ENCODE measurements at places on chromosomes 6 and 20.

DNA sequence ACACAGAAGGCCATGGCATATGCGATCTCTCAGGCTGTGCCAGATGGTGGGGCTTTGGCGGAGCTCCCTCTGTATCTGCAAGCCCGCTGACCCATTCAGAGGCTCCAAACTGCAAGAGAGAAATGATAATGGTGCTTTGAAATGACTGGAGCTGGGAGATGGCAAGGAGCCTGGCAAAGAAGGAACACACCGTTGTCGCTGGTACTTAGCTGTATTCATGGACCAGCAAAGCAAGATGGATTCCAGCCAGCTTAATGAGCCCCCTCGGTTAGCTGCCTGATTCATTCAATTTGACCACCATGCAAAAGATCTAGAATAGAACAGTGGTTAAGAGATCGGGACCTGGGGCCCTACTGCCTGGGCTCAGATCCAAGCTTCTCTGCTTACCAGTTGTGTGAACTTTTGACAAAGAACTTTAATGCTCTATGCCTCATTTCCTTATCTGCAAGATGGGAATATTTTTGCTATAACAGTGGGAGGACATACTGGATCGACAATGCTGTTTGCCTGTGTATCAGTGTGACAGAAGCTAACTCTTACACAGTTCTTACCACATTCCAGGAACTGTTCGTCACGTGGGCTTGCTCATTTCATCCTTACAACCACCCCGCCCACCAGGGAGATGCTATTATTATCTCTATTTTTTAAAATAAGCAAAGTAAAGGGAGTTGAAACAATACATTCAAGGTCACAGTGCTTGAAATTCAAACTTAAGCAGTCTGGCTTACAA is 317.8 kb upstream of the SULF2 start:
- no peak for DNase-seq

DNA sequence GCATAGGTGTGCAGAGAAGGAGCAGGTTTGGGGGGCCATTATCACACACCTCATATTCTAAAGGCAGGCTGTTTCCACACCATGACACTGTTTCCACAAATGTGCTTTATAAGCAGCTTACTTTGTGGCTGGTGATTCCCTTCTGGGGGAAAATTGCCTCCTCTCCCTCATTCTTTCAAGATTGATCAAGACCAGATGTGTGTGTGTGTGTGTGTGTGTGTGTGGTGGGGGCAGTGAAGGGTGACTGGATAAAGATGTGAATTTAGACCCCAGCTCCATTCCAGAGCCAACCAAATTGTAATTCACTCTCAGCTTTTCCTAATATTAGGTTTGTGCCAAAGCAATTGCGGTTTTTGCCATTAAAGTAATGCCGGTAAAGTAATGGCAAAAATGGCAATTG is 45.6 kb downstream of the EDN3 start:
- no peak for DNase-seq

DNA sequence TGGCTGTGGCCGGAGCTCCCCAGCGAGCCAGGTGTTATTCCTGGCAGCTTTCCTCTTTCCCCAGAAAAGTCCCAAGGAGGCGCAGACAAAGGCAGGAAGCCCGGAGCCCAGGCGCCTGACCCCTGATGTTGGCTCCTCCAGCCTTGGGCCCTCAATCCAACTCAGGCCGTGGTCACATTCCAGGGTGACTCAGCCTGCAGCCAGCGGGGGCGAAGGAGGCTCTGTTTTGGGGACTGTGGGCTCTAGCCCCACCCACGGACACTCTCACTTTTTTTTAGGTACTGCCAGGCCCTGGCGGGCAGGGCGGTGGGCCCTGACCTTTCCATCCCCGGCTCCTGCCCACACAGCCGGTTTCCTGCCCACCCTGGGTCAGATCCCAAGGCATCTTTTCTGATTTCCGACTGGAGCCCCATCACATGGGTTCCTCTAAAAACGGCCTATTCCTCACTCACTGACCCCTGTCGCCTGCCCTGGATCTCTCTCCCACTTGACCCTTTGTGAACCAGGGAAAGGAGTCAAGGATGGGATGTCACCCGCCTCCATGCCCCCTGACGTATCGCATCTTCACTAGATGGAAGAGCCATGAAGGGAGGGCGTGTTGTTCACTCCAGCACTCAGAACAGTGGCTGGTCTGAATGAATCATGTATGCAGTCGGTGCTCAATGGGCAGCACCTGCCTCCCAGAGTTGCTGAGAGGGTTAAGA is 5.5 kb downstream of the PTGIS start:
- no peak for DNase-seq

- no peak for DNase-seq
These were observed 55.9 kb downstream of the COL11A2 start for GRCh38 chr6:33136310-33136900.

GRCh38 chr20:20933142-20933958 is 172.8 kb downstream of the LINC00237 start:
- DNase-seq = no peak

DNA sequence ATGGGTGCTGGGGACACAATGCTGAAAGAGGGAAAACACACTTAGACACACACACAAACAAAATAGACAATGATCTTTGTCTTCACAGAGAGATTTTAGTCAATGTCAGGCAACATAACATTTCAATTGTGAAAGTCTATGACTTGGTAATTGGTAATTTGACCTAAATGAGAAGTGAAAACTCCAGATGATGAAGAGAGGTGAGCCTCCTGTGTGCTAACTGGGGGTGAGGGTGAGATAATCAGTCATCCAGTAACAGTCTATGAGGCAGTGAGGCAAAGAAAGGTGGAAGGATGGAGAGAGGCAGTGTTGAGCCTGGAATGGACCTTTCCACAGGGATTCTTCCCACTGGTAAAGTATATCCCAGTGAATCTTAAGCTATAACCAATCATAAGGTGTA is 744.2 kb downstream of the MAFB start:
- DNase-seq = no peak

DNA sequence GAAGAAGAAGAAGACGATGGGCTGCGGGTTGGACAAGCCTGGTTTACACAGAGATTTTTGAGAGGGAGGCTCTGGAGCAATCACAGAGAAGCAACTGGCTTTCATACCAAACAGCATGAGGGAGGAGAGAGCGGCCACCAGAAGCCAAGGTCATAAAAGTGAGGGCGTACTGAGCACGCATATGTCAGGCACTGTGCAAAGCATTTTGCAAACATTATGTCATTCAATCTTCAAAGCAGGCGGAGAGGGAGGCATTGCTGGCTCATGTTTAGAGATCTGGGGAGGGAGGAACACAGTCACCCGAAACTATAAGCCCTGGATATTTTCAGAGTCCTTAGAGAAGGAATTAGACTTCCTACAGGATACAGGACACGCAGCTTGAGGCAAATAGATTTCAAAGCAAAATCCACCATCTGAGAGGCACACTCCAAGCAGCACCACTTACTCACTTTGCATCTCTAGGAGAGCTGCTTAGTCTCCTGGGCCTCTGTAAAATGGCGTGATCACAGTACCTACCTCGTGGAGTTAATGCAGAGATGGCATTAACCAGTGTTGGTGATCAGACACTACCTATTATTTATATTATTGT is 24.6 kb downstream of the RAMACL start:
- no peak for DNase-seq

DNA sequence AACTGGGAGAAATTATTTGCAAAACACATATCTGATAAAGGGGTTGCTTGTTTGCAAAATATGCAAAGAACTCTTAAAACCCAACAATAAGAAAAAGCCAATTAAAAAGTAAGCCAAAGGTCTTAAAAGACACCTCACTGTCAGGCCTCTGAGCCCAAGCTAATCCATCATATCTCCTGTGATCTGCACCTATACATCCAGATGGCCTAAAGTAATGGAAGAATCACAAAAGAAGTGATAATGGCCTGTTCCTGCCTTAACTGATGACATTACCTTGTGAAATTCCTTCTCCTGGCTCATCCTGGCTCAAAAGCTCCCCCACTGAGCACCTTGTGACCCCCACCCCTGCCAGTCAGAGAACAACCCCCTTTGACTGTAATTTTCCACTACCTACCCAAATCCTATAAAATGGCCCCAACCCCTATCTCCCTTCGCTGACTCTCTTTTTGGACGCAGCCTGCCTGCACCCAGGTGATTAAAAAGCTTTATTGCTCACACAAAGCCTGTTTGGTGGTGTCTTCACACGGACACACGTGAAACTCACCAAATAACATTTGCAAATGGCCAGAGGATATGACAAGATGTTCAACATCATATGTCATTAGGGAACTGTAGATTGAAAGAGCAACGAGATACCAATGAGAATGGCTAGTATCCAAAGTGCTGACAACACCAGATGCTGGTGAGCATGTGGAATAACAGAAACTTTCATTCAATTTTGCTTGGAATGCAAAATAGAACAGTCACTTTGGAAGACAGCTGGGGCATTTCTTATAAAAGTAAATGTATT is 565.0 kb upstream of the ADGRB3 start:
- DNase-seq = no peak

GRCh38 chr20:23634985-23635767 is 2.6 kb downstream of the CST3 start:
- no peak for DNase-seq

- DNase-seq = no peak
These were observed 52.0 kb upstream of the MTHFD1L start for GRCh38 chr6:150813319-150813992.

DNA sequence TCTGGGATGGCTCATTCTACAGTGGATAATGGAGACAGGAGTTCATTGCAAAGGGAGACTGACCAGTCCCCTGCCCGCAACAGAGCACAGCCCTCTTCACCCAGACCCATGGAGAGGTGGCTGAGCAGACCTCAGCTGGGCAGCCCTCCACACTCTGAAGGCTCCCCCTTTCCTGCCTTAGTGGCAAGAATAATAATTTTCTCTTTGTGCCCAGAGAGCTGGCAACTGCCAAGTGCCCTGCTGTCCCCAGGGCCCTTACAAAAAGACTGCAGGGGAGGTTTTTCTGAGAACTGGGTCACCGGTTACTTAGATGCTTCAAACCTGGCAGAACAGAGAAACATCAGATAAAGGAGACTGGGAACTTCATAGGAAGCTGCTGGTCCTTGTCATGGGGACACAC is 35.4 kb upstream of the ZNFX1 start:
- peak; percentile 65 for DNase-seq

DNA sequence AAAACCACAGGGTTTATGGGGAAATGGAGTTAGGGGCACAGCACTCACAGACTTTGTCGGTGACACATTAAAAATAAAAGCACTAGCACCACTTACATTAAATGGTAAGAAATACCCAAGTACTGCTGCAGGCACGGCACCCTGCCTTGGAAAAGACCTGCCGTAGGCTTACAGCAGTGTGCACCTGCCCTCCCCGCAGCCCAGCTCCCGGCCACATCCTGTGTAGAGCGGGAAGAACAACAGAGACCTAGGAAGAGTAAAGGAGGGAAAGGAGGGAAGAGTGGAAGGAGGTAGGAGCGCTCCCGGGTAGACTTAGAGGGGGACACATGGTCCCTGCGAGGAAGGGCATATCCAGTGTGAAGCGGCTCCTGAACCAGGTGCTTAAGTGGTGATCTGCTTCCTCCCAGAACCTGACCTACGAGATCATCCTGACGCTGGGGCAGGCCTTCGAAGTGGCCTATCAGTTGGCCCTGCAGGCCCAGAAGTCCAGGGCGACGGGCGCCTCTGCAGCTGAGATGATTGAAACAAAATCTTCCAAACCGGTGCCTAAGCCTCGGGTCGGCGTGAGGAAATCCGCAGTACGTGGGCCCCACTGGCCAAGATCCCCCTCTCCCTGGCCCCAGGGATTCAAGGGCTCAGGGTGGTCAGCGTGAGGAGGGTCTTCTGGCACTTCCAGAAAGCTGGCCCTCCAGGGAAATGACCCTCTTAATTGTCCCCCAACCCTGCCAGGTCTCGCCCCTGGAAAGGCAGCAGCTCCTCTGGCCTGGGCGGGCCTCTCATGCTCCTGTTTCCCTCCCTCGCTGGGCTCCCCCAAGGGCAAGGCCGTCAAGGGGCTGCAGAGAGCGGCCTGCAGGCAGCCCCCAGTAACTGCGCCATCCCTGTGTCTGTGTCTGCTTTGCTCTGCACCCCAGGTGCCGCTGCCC is 55.5 kb downstream of the TCP11 start:
- DNase-seq = no peak

- no peak for DNase-seq
These were observed 938.6 kb downstream of the C6orf118 start for GRCh38 chr6:164370773-164371172.

GRCh38 chr20:46939031-46939965 is 44.7 kb downstream of the EYA2 start:
- DNase-seq = no peak

DNA sequence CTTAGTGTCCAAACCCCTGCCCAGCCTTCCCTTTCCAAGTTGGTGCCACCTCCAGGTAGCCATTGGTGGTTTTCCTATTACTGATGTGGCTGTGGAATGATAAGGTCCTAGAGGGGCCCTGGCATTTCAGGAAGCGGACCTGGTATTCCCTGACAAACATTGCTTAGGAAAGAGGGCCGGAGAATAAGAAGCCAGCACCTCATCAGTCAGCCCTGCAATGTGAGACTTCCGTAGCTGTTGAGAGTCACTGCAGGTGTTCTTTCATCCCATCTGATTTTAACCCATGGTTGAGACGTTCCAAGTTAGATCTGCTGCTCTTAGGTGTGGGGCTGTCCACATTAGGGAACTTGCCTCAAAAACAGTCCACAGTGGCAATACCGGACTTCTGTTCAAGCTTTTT is 14.8 kb upstream of the NPEPL1 start:
- DNase-seq = no peak

GRCh38 chr20:44811150-44811685 is 872 bp upstream of the RIMS4 start:
- no peak for DNase-seq

GRCh38 chr6:131004936-131005335 is 58.1 kb downstream of the EPB41L2 start:
- no peak for DNase-seq

GRCh38 chr20:34978092-34978744 is 22.6 kb downstream of the MYH7B start:
- DNase-seq = no peak

DNA sequence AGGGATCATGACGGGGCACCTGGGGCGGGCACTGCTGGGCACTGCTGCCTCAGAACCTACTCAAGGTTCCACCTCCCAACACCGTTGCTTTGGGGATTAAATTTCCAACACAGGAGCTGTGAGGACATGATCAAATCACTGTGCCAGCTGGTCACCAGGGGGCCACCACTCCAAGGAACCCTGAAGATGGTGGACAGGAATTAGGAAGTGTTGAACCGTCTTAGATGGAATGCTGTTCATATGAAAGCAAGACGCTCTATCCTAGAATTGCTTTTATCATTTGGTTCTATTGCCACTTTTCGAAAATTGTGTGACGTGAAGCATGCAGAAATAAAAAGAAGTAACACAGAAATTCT is 140.3 kb downstream of the DLL1 start:
- no peak for DNase-seq

GRCh38 chr20:52256454-52256853 is 64.9 kb upstream of the ZFP64 start:
- DNase-seq = no peak

DNA sequence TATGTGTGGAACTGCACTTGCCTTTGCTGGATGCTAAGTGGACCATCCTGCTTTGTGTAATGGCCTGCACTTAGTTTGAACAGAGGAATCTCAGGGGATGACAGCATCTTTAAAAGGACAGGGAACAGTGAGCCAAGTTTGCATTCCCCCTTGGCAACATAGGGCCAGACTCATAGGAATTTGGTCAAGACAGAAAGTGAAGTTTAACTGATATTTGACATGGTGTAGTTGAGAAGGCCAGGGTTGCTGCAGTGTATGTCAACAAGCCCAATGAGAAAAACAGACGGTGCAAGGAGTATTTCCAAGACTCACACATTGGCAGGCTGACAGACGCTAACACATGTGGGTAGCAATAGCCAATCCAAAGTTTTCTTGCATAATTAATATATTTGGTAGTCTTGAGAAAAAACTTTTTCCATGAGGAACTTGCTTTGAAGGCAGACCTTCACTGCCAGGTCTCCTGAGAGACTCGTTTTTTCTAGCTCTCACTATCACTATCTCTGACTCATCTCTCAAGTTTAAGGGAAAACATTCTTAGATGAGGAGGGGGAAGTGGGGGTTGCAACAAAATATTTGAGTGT is 213.8 kb downstream of the IBTK start:
- DNase-seq = no peak

Measured in midbrain (tissue), 1 donor.